Right lung (tissue), 10 donors: ENCODE measurements at places on chromosomes 1 and 21. TPM values are rescaled to one million over a fixed set of nuclear protein-coding genes. Genes with fewer than 3 reads are reported as not detected.
A peak's percentile ranks its signal among the peaks of the same experiment; 100 is the strongest.

TRMT1L gene
- 15.1 TPM for polyA plus RNA-seq

BTBD8 gene
- polyA plus RNA-seq: 8.8 TPM

FAM131C gene
- 0.27 TPM for polyA plus RNA-seq

CHRM3 gene
- 1.3 TPM for polyA plus RNA-seq

PGLYRP4 gene
- not detected for polyA plus RNA-seq

LCE1B gene
- not detected for polyA plus RNA-seq

VHLL gene
- polyA plus RNA-seq: not detected

CNR2 gene
- 0.12 TPM for polyA plus RNA-seq

GNG4 gene
- 2.4 TPM for polyA plus RNA-seq

OR2M3 gene
- 0.04 TPM for polyA plus RNA-seq

- DNase-seq: no peak
Observed at GRCh38 chr1:111512132-111512889, 8.9 kb upstream of the ADORA3 start.

GRCh38 chr1:209607102-209607794, 23.7 kb downstream of the CAMK1G start:
- DNase-seq: no peak

DNA sequence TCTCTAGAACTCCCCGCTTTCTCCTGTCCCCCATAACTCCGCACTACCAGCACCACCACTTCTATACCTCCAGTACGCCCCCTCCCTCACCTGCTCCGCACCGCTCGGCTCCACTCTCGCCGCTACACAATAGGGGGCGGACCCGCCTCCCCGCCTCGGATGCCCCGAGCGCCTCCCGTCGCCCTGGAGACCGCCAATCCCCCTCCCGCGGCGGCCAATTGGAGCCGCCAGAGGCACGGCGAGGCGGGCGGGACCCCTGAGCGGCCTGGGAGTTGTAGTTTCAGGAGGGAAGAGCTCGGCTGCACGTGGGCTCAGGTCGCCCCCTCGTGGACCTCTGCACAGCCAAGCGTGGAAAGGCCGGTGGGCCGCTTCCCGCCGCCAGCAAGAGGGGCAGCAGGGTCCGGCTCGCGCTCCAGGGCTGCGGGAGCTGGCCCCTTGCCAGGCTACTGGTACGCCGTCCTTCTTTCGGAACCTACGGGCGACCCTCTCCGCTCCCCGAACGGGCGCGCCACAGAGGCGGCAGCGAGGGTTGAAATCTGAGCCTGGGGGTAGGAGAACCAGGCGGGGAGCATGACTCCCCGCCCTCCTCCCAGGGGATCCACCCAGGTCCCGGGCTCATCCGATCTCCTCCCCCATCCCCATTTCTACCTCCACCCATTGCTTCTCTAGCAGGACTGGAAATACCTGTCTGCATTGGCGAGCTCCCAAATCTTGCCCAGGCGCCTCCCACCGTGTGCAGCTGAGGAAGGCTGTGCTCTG, at the start of gene IGSF9:
TSS of gene IGSF9 (minus strand) at position 131 of the 759 bp plus-strand sequence. CDS start 2,159 bp downstream, outside the sequence.
- peak; percentile 89 for DNase-seq

GRCh38 chr1:232376632-232377493, 253.1 kb downstream of the SIPA1L2 start:
- DNase-seq: no peak

DNA sequence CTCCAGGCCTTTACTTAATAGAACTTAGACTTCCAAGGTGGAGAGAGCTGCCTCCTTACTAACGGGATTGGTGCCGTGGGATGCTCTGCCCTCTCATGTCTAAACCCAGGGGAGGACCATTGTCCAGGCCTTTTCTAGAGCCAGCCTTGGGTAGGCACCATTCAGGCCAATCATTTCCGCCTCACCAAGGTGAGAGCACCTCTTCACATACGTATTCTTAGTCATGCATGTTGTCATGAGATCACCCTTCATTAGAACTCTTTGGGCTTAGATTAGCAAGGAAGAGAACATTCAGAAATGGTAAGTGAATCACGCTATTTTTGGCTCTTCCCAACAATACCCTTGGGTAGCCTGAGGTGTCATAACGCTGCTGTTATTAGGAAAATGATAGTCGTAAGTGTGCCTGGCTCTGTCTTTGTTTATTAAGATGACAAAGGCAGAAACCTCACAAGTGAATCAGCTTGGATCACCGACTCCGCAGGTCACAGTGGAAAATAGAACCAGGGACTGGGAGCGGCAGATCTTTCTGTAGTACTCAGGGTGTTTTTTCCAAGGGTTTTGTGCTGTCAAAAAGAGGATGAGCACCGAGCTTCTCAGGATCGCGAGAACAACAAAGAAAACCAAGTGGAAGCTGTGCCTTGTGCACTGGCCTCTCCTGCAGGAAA, 55.0 kb downstream of the HUNK start:
- no peak for DNase-seq

DNA sequence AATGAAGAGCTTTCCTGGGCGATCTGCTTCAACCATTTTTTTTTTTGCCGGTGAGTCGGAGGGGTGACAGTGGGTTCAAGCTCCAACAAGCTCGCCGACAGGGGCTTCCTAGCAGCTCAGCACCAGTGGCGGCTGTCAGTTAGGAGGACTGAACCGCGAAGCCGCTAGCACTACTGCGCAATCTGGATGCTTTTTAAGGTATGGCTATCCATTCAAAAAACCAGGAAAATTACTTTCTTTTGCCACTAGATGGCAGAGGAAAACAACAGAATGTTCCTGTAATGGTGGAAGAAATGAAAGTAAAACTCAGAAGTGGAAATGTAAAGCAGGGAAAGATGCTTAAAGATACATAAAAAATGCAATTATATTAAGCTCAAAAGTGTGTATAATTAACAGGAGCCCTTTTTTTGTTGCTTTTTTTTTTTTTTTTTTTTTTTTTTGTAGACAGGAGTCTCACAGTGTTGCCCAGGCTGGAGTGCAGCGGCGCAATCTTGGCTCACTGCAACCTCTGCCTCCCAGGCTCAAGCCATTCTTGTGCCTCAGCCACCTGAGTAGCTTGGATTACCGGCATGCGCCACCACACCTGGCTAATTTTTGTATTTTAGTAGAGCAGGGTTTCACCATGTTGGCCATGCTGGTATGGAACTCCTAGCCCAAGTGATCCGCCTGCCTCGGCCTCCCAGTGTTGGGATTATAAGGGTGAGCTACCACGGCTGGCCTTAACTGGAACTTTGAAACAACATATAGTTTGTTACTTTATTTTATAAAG, 8.5 kb downstream of the KYAT3 start:
- DNase-seq: peak; percentile 33

- DNase-seq: no peak
Observed at GRCh38 chr1:211520641-211521040, 28.7 kb upstream of the RD3 start.

DNA sequence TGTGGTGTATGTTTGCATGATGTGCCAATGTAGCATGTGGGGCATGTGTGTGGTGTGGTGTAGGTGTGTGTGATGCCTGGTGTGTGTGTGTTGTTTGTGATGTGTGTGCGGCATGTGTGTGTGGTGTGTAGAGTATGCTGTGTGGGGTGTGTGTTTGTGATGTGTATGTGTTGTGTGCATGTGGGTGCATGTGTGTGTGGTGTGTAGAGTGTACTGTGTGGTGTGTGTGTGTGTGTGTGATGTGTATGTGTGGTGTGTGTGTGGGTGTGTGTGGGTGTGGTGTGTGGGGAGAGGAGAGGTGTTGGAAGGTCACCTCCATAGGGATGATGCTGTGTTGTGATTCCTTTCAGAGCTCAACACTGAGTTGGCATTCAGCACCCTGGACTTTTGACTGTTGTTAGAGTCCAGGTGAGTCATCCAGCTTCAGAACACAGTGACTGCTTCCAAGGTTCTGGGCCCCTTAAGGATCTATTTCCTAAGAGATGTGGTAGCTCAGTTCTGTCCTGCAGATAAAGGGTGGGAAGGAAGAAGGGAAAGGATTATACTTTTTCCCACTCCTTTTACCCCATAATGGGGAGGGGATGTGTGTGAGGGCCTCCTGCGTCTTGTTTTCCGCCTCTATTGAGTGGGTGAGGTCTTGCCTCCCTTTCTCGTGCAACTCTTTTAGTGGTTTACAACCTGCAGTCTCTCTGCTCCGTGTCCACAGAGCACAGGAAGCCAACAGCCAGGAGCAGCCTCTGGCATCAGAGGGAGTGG, 47.6 kb downstream of the RHOU start:
- no peak for DNase-seq

GRCh38 chr1:230375147-230375546, 51.0 kb downstream of the PGBD5 start:
- DNase-seq: no peak

DNA sequence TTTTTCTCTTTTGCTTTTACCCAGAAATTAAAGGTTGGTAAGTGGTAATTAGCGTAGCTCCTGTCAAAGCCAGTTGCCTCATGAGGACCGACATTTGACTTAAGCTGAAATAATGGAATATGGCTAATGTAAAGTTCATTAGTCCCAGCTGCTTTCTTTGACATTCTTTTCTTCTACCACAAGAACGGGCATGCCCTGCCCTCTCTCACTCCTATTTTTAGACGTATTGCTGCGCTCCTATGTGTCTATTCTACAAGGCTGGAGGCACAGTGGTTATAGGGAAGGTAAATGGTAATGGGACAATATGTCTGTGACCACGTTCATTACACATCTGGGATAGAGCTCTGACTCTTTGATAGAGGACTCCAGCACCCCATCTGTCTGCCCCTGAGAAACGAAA, 6.8 kb downstream of the CORT start:
- no peak for DNase-seq

GRCh38 chr1:110087812-110088738, 17.6 kb upstream of the ALX3 start:
- no peak for DNase-seq

DNA sequence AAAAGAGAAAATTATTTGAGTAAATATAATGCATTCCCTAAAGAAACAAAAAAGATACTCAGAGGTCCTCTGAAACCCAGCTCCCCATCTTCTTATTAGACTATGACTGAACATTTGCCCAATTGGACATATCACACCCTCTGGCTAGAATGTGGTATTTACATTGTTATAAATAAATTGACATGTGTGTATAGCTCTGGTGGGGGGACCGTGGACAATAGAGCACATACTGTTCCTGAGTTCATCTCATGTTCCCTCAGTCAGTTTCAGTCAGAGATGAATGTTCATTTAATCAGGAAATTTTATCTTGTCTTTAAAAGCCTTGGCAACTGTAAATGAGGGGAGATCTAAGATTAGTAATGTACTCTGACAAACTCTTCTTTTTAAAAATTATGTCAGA, 459.3 kb upstream of the ADAMTS5 start:
- DNase-seq: no peak

DNA sequence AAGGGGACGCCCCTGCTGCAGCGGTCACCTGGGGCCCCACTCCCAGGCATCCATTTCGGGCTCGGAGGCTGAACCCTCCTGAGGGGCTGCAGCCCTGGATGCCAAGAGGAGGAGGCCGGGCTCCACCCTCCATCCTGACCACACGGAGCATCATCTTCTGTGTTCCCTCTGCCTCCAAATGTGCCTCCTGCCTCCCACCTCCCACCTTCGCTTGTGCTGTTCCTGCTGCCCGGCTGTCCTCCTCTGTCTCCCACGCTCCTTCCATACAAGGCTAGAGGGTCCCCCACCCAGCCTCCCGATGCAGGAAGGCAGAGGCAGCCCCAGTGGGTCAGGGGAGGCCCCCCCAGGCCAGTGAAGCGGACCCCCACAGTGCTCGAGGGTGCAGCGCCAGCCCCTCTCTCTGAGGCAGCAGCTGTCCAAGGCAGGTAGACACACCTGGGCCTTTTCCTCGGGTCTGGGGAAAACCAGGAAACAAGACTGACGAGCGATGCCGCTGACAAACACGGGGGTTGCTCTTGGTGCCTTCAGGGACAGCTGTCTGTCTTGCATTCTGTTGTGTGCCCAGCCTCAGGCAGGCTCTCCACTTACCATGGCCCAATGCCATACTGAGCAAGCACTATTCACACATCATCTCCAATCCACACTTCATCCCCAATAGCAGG, 16.8 kb upstream of the PLEKHG5 start:
- DNase-seq: no peak

- DNase-seq: peak; percentile 69
Observed at GRCh38 chr1:224929335-224930237, at the start of gene DNAH14. Gene DNAH14, plus strand, starts transcription at chr1:224929675. Its CDS starts 23,028 bp downstream, at chr1:224952703.

GRCh38 chr1:117037802-117038201, 22.3 kb upstream of the TTF2 start:
- no peak for DNase-seq

- DNase-seq: no peak
Observed at GRCh38 chr21:32131960-32132359, 146.9 kb downstream of the MIS18A start.

- DNase-seq: no peak
Observed at GRCh38 chr1:4716406-4716805, 62.0 kb downstream of the AJAP1 start.

DNA sequence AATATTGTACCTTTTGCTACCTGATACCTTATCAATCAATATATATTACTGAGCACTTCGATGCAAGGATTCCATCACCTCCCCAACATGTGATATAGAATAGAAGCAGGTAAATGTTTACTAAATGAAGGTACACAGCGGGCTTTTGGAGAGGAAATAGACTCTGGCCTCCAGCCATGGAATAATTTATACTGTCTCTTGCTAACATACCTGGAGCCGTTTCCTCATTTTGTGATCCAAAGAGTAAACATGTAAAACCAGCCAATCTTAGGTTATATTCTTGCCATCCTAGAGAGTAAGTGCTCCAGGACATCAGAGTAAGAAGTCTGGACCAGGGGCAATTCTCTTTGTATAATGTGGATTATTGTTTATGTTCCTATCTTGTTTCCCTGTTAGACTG, 39.4 kb downstream of the NDUFS5 start:
- DNase-seq: no peak

- no peak for DNase-seq
Observed at GRCh38 chr1:111654839-111655238, 35.2 kb downstream of the RAP1A start.

GRCh38 chr1:235076504-235077162, 52.0 kb downstream of the TOMM20 start:
- DNase-seq: no peak

DNA sequence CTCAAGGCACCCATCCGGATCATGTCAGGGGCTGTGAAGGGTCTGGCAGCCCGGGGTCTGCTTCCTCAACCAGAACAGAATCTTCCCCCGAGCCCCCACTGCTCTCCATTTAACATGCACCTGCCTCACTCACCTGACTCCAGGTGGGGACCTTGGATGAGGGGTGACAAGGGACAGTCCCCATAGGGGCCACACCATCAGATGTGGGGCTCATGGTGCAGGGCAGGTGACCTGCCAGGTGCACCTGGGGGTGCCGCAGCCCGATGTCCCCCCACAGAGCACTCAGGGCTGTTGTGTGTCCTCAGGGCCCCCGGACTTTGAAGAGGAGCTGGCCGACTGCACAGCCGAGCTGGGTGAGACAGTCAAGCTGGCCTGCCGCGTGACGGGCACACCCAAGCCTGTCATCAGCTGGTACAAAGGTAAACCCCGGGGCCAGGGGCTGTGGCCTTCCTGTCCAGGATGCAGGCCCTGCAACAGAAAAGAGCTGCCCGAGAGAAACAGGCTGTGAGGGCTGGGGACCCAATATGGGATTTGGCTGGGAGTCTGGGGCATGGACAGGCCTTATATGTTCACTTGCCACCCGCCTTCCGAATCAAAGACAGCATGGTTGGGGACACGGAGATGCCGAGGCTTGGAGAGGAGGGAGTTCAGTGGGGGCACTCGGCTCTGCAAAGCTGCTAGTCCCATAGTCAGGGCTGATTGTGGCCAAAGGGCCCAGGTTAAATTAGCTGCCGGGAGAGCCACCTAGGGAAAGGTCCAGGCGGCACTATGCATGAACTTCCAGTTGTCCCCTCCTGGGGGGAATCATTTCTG, 64.6 kb downstream of the TRIM11 start:
- DNase-seq: no peak

- no peak for DNase-seq
Observed at GRCh38 chr1:209755926-209756614, at the start of gene TRAF3IP3. Gene TRAF3IP3, plus strand, starts transcription at chr1:209756053. Its CDS starts 3,987 bp downstream, at chr1:209760040.
